Kasumi-1 (cell line): ENCODE measurements at places on chromosomes 16 and 17.

DNA sequence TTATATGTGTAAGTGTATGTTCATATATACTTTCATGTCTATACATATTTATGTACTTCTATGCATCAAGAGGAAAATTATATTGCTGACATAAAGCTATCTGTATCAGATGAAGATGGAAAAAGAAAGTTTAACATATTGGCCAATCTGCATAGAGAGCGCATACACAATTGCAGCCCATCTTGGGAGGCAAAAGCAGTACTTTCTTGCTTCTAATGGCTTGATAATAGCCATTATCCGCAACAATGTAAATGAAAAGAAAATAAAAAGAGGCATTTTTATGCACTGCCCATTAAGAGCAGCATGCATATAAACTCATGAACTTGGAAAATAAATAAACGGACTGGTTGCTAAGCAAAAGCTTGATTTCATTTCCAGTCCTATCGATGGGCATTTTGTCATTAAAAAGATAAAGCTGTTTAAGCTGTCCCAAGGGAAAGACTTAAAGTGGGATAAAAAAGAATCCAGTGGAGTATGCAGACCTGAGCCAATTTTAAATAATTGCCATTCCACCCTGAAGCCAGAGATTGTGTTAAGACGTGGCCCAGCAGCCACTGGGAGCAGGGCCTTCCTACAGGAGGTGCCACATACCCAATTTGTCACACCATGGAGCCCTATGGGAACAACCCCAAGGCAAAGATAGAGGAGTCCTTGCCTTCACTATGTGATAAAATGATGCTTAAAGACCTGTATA is 183.6 kb upstream of the CDH11 start:
- no peak for DNase-seq

DNA sequence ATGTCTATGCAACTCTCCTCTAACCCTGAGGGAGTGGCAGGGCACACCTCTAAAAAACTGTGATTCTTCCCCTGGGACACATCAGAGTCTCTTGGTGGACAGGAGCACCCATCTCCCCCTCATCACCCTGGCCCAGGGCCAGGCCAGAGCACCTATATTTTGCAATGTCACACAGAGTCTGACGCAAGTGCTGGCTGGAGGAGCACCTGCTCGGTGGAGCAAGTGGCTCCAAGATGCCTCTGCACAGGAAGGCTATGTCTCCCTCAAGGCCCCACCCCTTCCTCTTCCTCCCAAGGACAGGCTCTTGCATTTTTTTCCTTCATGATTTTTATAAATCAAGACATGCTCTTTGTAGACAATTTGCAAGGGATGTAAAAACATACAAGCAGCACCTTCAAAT is 13.3 kb downstream of the SNN start:
- no peak for DNase-seq

- no peak for DNase-seq
Observed at GRCh38 chr17:16281351-16281750, 64.3 kb downstream of the PIGL start.

- DNase-seq = no peak
Observed at GRCh38 chr17:78151514-78152008, 5.4 kb downstream of the C17orf99 start.

GRCh38 chr17:19579867-19580565 is 46.4 kb downstream of the SLC47A1 start:
- DNase-seq = no peak

DNA sequence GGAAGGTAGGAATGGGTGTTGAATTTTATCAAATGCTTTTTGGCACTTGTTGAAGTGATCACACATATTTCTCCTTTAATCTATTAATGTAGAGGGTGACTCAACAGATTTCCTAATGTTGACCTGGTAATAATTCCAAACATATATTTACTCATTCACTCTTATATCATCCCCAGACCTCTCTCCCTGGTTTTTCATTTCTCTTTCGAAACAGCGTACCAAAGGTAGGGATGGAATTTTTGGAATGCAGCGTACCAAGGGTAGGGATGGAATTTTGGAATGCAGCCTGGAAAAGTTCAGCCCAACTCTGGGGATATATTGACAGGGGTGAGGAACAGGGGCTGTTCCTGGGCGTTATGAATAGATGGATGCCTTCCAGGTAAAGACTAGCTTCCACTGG is 7.3 kb downstream of the KIF18B start:
- no peak for DNase-seq

- no peak for DNase-seq
Observed at GRCh38 chr17:39599004-39599664, 8.6 kb downstream of the NEUROD2 start.

DNA sequence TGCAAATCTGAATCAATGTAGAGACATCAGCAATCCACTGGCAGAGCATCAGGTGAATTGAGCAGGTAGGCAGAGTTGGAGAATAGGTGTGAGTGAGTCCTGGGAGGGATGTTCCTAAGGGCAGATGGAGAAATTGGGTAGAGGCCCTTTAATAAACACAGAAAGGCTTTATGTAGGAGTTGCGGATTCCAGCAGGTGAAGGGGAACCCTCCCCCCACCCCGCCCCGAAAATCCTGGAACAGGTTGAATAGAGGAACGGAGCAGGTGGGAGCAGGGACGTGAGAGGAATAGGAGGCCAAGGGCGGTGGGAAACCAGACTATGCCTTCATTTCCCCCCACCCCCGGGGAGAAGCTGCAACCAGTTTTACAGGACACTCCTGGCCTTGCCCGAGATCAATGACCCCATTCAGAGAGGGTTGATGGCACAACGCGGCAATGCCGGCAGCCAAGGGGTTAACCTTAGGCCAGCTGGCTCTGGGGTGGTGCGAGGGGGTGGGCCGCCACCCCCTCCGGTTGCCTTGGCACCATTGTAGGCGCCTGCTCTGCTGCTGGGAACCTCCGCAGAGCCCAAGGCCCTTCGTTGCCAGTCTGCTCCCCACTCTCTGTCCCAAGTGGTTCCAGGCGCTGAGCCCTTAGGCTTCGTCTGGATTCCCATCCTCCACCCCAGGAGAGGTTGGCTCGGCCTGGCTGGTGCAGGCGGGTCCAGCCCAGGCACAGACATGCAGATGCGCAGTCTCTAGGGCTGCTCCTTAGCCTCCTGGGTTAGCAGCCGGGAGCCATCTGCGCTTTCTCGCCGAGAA is 814 bp upstream of the RUNDC3A start:
- no peak for DNase-seq

- DNase-seq = peak; percentile 80
Observed at GRCh38 chr17:81309140-81309858, 14.2 kb upstream of the SLC38A10 start.

DNA sequence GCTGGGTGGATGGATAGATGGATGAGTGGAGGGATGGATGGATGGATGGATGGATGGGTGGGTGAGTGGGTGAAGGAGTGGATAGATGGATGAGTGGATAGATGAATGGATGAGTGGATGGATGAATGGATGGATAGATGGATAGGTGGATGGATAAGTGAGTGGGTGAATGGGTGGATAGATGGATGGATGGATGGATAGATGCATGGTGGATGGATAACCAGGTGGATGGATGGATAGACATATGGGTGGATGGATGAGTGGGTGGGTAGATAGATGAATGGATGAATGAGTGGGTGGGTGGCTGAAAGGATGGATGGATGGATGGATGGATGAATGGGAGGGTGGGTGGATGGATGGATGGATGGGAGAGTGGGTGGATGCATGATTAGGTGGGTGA is 51.0 kb upstream of the ZC3H18 start:
- DNase-seq = no peak

- peak; percentile 3 for DNase-seq
Observed at GRCh38 chr17:1830288-1830687, 483 bp downstream of the RPA1 start.

- no peak for DNase-seq
Observed at GRCh38 chr16:17459903-17460521, 10.7 kb downstream of the XYLT1 start.
